ENCODE measurements at places on chromosomes 6 and 20.

GRCh38 chr6:16544006-16544405 is 217.3 kb downstream of the ATXN1 start:
- DNase-seq: no peak

DNA sequence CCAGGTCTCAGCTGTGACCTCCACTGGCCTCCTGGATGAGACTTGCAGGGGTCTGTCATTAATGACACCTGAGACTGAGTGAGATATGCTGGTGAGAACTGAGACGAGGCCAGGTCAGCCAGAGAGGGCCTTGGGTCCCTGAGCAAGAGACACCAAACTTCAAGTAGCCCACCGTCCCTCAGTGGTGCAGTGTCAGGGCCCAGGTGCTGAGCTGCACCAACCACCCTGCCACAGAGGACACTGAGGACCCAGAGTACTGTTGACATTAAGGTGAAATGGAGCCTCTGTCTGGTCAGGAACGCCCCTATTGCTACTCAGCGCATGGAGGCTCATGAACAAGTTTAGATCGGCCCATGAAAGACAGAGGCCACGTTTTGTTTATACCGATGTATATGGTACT is 64.1 kb upstream of the SCP2D1 start:
- DNase-seq: no peak

DNA sequence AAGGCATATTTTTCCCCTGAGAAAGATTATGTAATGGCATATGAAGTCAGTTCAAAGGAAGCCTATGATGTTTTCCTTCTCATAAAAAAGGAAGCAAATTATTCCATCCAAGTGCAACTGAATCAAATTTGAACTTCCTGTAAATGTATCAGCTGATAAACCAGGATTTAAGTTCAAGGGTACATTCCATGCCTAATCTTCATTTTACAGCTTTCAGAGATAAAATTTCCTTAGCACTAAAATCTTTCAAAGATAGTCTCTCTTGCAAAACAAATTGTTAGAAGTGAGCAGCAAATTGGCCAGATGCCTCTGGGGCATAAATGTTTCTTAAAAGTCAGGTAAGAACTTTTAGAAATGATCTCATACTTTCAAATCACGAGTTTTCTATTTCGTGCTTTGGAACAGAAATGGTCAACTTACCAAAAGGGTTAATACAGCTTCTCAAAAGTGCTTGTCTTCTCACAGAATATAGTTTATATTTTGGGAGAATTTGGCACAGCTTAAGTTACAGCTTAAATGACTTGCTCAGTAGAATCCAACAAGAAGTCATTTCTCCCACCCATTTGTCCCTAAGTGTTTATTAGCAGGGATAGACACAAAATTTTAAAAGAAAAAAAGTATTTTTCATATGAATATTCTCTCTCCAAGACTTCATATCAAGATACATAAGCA is 2.7 kb upstream of the TCF21 start:
- DNase-seq: no peak

- no peak for DNase-seq
Measured at GRCh38 chr6:108568551-108569305, 8.0 kb downstream of the FOXO3 start.

DNA sequence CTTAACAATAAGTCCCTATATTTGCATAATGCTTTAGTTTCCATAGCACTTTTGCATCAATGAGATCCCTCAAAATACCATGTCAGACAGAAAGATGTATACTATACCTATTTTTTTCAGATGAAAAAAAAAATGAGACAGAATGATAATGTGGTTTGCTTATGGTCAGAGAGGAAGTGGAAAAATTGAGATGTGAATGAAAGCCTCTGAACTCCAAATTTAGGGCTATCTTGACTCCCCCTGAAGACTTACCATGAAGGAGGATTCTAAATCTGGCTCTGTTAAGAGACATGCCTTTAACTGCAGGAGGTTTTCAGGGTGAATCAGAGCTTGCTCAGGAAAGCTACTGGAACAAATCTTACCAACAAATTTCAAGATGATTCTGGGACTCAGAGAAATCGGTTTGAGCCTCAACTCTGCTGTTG is 176.2 kb downstream of the ISM1 start:
- no peak for DNase-seq

- DNase-seq: no peak
Measured at GRCh38 chr6:12048609-12049008, 36.5 kb downstream of the HIVEP1 start.

DNA sequence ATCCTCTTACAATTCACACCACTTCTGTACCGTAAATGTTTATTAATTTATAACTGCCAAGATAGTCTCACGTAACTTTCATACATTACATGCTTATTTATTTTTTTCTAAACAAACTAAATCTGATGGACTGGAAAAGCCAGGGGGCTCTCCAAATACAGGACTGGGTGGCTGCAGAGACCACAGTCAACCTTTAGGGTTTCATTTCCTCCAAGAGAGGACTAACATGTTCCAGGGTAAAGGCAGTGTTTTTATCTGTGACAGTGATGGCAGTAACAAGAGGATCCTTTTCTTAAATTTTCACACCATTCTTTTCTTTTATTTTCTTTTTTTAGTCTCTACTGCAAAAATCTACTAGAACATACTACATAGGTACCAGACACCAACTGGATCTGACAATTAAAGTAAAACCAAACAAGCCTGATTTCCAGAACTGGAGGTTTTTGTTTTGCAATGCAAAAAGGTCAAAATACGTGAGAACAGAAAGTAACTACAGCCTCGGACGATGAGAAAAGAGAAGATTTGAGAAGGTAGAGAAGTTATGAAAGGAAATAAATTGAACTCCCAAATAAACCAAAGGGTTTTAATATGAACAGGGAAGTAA is 1.2 kb downstream of the LMBRD1 start:
- no peak for DNase-seq

DNA sequence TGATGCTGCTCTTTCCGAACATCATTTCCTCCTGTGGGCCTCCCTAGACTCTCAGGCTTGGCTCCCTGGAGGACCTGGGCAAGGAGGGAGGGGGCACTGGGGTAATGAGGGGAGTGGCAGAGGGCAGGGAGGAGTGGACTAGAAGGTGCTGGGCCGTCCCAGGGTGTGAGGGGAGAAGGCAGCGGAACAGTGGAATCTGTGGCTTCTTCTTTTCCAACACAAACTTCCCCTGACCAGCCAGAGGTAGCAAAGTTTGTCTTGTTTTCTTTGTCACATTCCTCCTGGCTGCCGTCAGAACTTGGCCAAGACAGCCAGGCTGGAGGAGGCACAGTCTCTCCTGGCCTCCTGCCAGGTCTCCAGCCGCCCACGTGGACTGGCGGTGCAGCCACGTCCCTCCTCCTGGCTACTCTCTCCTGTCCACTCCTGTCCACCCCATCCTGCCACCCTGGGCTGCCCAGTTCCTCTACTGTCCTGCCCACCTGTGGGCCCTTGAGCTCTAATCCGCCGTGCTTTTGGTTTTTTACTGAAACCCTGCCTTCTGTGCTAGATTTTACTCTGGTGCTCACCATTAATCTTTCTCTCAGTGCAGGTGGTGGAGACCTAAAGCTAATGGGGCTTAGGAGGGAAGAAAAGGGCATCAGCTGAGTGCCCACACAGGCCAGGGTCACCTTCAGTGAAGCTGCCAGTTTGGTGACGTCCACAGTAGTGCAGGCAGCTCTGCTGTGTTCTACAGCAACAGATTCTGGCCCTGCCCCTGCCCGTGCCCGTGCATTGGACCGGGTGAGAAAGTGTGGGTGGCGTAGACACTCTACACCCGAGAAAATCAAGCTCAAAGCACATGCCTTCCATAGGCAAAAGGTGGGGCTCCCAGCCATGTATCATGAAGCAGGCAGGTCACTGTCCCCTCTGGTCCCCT is 2.8 kb upstream of the CDSN start:
- no peak for DNase-seq

DNA sequence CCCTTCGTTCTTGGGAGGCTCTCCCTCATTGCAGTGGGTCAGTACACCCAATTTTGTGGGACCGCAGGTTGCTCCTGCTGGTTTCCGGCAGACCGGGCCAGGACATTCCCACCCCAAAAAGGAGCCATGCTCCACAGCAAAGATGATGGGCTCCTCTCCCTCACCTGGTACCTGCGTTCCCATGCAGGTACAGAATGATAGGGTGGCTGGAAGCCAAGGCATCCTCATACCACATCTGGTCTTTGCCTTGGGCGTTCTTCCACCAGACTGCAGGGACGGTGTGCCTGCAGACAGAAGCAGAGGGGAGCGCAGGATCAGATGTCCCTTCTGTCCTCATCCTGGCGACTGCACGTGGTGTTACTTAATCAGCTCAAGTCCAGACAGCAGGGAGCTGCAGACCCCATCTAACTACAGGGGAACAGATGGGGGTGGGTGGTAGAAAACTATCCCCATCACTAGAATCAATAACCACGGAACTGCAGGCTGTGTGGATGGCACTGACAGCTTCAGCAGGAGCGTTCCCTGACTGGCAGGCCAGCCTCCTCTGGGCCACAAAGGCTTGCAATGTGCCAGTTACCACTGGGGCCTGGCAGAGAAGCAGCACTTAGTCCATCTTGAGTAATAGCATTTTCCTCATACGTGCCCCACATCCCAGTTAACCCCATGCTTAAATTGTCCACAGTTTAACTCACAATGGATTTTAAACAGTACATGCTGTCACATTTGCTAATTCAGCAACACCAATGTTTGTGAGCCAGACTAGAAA is 70.4 kb downstream of the ABHD12 start:
- DNase-seq: no peak

DNA sequence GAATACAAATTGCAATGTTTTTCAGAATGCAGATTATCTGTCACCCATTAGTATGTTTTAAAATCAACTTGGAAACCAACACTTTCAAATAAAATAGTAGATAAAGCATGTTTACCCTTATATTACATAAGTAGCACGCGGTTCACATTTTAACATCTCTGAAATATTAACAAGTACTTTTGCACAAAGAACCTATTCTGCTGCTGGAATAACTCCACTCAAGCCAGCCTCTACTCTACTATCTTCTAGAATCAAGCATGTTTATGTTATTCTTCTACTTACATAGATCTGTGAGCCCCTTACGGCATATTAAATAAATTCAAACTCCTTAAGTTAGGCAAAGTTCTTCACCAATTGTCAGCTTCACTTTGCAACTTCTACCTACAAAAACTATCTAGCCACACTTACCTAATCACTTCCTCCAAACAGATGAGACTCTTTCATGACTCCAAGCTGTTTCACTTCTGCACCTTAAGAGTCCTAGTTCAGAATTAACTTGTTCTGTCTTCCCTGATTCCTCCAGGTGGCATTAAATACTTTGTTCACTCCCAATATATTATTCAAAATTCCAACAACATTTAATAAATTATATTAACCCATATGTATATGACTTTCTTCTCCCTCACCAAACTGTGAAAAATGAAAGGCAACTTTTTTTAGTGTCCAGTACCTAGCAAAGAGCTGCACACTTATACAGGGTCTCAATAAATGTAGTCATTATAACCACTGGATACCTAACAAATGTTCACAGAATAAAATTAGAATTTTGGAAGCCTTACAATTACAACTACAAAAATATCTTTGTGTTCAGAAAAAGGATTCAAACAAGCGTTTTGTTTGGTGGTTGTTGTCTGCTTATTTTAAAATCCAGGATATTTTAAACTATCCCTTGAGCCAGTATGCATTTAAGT is 12.1 kb downstream of the CEP85L start:
- DNase-seq: no peak
